ENCODE measurements at places on chromosomes 1 and 21. TPM values are rescaled to one million over a fixed set of nuclear protein-coding genes. Genes with fewer than 3 reads are reported as not detected.

The NASP gene
- total RNA-seq, result 83.4 TPM

The TMEM269 gene
- not detected for total RNA-seq

The CLCA1 gene
- total RNA-seq, result not detected

The S1PR1 gene
- total RNA-seq, result 169 TPM

The PYHIN1 gene
- not detected for total RNA-seq

The KRTAP12-3 gene
- total RNA-seq, result not detected

The PAFAH2 gene
- 3.6 TPM for total RNA-seq

The KHDRBS1 gene
- 50.5 TPM for total RNA-seq

The CYP4A22 gene
- total RNA-seq, result not detected

The DNAJC28 gene
- 0.97 TPM for total RNA-seq

The ATP6V1G3 gene
- not detected for total RNA-seq

The CORT gene
- total RNA-seq, result 1.5 TPM

The KIAA0319L gene
- 50.5 TPM for total RNA-seq

The CHIT1 gene
- total RNA-seq, result not detected

The ALPL gene
- 0.32 TPM for total RNA-seq

The PRDM2 gene
- 17.5 TPM for total RNA-seq

The FAM163A gene
- not detected for total RNA-seq

The CLCNKA gene
- not detected for total RNA-seq

The VWA1 gene
- 34.7 TPM for total RNA-seq

The LRRC38 gene
- total RNA-seq, result 1.4 TPM

The SSR2 gene
- 264 TPM for total RNA-seq

The CALML6 gene
- 0.32 TPM for total RNA-seq

The LEFTY1 gene
- not detected for total RNA-seq

The NBPF6 gene
- total RNA-seq, result not detected

The OR2M3 gene
- total RNA-seq, result not detected

The OR2T34 gene
- not detected for total RNA-seq

The ADARB1 gene
- 48.8 TPM for total RNA-seq

The EPS15 gene
- 69.2 TPM for total RNA-seq

The PTPN7 gene
- 0.49 TPM for total RNA-seq

The CLEC20A gene
- not detected for total RNA-seq

The WDR64 gene
- not detected for total RNA-seq

The GBP2 gene
- 75.8 TPM for total RNA-seq

The C1orf94 gene
- not detected for total RNA-seq

The CFAP141 gene
- total RNA-seq, result not detected

The GPR89A gene
- 31.5 TPM for total RNA-seq

The C1orf87 gene
- not detected for total RNA-seq

The CACHD1 gene
- 4.5 TPM for total RNA-seq

The RSRP1 gene
- total RNA-seq, result 132 TPM

The TDRD10 gene
- total RNA-seq, result 5.2 TPM

The ACTL8 gene
- total RNA-seq, result not detected

The AADACL3 gene
- not detected for total RNA-seq

The IGSF5 gene
- total RNA-seq, result not detected

The TFF2 gene
- not detected for total RNA-seq

The FCRL6 gene
- total RNA-seq, result not detected

The GREM2 gene
- total RNA-seq, result not detected

The CCDC17 gene
- 0.97 TPM for total RNA-seq

The RAB29 gene
- 27.7 TPM for total RNA-seq

The EVA1B gene
- total RNA-seq, result 59.6 TPM

The ZYG11A gene
- total RNA-seq, result 0.16 TPM

The ARHGEF16 gene
- 0.94 TPM for total RNA-seq

The CCDC185 gene
- not detected for total RNA-seq

The DRAM2 gene
- total RNA-seq, result 41.3 TPM

The KRTAP11-1 gene
- not detected for total RNA-seq

The OR14K1 gene
- not detected for total RNA-seq

The GSTM5 gene
- not detected for total RNA-seq

Data from bladder microvascular endothelial cell (primary cell).